GM13976 (cell line): ENCODE measurements at places on chromosomes 16 and 17.

DNA sequence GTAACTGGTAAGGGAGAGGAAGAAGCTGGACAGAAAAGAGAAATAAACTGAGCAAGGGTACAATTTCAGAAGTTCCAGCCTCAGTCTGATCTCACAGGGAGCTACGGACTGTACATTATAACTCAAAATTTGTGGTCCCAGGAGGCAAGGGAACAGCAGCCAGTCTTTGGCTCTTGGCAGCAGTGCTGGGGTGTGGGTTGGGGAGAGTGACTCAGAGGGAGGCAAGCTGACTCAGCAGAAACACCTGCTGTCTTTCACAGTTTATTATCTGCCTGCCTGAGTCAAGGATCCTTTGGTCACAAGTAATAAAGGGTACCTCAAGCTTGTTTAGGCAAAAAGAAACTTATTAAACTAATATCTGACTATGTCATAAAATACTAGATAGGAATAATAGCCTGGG lies 73.5 kb upstream of the KIF2B start:
- DNase-seq: no peak

- DNase-seq: no peak
These were observed 4.7 kb downstream of the HS3ST6 start for GRCh38 chr16:1913327-1914083.

- no peak for DNase-seq
These were observed 834 bp downstream of the DCXR start for GRCh38 chr17:82036634-82037091.

- no peak for DNase-seq
These were observed 12.5 kb upstream of the C16orf95 start for GRCh38 chr16:87329436-87330256.

DNA sequence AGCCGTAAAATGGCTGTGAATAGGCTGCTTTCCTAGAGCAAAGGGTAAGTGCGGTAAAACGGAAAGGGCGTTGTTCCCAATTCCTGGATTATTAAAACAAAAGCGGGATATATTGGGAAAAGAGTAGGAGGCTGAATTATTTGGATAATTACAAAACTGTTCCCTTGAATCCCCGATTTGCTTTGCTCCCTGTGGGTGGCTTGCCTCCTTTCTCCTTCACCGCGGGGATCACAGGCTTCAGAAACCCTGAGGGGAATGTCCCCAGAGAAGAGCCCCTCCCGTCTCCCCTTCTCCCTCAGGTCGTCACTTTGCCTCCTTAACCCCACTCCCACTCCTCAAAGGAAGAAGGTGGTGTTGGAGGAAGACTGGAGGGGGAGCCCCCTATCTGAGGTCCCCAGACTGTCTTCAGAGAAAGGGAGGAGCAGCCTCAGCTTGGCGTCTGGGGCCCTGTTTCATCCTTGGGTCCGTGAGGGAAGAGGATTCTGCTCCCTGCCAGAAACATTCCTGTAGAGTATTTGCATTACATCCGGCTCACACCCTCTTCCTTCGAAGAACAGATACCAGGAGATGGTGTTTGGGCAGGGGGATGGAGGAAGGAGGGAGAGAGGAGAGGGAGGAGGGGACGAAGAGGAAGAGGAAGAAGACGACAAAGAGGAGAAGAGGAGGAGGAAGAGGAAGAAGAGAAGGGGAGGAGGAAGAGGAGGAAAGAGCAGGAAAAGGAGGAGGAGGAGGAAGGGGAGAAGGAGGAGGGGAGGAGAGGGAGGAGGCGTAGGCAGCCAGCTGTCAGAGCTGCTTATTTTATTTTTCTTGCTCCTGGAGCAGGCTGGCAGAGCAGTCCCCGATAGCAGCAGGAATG lies 31.8 kb downstream of the MRM1 start:
- DNase-seq: no peak

GRCh38 chr17:962166-962565 lies 17.4 kb downstream of the NXN start:
- DNase-seq: no peak

DNA sequence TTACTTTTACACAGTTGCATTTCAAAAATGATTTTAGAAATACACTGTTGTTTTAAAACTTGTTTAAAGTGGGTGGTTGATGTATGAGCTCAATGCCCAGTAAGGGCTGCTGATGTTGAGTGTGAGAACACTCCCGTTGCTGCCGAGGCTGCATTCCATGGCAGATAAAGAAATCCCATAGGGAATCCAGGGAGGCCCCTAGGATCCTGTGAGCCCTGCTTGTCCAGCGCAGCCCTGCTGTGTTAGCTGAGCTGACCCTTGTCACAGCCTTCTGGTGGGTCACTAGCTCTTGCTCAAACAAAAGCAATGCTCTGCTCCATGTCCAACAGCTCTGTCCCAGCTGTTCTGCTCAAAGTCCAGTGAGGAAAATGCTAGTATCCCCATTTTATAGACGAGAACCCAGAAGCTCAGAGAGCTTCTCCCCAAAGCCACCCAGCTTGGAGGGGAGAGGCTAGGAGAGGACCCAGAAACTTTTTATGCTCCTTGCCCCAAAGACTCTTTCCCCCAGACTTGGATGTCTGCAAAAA lies 18.6 kb upstream of the COL1A1 start:
- DNase-seq: no peak

GRCh38 chr16:35743101-35743692 lies 2283.8 kb downstream of the TP53TG3F start:
- DNase-seq: no peak

DNA sequence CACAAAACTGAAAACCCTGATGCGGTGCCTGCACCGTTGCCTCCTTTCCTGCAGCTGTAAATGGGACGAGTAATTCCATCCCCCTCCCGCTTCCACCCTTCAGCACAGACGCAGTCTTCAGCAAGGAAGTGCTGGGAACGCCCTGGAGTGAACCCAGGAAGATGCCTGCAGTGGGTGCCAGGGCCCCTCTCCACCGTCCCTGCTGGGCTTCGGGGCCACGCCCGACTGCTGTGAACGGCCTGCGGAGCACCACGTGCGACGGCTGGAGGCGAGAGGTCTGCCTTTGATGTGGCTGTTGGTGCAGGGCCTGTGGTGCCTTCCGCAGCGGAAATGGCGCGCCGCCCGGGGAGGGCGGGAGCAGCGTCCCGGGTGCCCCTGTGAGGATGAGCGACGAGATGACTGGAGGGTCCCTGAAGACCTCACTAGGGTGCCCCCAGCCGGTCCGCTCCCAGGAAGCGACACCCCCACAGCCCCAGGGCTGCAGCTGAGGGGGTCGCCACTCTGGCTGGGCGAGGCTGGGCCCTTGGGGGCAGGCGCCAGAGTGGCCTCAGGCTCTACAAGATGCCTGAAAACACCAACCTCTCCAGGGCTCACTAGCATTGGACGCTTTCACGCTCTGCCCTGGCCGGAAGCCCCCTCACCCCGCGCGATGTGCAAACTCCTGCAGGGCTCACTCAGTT lies 749 bp upstream of the MC1R start:
- DNase-seq: peak; percentile 92

DNA sequence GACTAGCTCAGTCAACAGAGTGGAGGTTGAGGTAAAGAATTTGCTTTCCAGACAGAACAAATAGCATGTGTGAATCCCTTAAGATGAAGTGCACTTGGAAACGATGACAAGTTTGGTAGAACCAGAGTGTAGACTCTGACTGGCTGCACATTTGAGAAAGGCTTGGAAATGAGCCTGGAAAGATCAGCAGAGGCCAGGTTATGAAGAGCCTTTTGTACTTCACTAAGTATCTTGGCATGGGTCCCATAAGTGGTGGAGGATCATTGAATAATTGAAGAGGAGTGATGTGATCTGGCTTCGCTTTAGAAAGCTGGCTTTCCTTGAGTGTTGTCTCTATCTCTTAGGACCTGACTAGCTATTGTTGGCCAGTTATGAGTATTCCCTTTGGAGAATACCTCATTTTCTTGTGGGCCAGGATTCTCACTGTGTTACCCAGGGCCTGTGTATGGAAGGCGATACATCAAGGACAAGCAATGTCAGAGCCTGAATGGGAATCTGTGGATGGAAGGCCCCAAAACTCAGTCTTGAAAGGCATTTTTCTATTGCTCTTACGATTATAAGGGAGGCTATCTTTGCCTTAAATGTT lies 329.8 kb downstream of the UTP18 start:
- DNase-seq: no peak

DNA sequence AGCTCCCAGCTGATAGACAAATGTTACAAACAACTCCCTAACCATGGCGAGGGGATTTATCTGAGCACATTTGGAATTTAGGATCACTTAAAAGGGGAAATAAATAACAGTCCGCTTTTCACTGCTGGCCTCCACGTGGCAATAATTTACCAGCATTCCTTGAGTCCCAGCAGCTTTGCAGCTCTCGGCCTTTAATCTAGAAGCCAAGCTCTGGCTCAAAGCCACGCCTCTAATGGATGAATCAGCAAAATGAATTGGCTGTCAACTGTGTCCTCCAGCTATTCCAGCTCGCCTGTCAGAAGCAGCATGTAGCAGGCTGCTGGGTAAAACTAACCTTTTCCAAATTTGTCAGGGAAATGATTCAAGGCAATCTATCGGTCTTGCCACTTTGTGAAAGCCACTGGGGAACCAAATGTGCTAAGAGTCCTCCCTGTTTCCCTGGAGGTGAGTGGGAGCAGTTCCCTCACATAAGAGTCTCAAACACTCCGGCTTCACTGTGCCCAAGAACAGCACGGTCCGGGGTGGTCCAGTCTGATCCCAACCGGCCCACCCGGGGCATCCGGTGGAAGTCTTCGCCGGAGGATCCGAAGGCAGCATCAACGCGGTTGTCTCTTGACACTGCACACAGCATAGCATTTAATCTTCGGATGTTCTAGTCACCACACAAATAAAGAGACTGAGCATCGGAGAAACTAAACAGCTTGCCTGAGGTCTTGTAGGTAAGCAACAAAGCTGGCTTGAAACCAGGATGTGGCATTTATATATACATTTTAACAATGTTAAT lies 143.3 kb downstream of the PARN start:
- DNase-seq: no peak

- no peak for DNase-seq
These were observed 185.4 kb upstream of the CDH11 start for GRCh38 chr16:65307286-65307685.

DNA sequence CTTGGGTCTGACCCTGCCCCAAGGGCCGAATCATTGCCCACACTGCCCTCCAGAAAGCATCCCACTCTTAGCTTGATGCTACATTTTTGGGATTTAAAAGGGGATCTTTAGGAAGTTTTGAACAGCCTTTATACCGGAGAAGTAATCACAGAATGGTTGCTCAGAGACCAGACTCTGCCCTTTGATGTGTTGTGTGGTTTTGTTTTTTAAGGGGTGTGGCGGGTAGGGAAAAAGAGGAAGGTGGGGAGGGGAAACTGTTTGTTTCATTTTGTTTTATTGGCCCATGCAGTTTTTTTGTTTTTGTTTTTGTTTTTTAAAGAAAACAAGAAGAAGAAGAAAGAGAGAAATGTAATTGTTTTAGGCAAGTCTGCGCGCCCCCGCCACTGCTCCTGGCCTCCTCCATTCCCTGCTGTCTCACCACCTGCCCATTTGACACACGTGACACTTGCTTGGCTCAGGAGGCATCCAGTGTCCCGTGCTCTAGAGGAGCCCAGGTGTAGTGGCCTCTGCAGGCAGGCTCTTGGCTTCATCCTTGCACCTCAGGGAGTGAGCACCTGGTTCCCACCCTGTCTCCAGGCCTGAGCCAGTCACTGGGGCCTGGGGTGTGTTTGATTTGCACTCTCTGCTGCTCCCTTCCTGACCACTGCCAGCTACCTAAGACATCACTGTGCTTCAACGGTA lies 35.7 kb downstream of the GNAO1 start:
- DNase-seq: no peak

GRCh38 chr17:50426814-50427787 lies 1.1 kb downstream of the ACSF2 start:
- peak; percentile 55 for DNase-seq

GRCh38 chr17:43597624-43598356 lies 51.6 kb upstream of the ETV4 start:
- no peak for DNase-seq

DNA sequence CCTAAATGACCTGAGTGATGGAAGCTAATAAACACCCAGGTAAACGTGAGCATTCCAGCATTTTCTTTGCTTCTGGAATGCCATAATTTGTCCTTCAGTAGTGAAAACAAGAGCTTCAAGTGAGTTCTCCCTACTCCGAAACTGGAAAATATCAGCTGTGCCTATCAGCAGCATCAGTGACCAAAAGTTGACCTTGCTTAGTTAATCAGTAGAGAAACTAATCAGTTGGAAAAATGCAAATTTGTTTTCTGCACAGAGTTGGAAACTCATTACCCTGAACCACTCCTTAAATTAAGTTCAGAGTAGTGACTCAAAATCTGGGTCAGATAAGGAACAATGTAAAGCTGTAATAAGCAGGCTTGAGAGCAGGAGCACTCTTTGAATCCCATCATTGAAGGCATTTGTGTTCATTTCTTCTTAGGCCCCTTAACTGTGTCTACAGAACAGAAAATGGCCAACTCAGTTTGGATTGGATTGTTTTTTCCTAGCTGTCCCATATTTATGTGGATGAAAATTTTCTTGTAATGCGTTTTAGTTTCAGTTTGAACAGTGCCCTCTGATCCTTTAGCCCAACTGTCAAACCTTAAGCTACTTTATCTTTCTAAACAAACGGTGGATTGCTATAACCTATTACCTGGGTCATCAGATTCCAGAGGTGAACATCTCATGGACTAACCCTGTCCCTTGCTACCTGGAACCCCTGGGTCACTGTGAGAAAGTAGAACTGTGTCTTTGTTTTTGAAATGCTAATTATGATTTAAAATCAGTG lies 290.4 kb downstream of the TOX3 start:
- no peak for DNase-seq

DNA sequence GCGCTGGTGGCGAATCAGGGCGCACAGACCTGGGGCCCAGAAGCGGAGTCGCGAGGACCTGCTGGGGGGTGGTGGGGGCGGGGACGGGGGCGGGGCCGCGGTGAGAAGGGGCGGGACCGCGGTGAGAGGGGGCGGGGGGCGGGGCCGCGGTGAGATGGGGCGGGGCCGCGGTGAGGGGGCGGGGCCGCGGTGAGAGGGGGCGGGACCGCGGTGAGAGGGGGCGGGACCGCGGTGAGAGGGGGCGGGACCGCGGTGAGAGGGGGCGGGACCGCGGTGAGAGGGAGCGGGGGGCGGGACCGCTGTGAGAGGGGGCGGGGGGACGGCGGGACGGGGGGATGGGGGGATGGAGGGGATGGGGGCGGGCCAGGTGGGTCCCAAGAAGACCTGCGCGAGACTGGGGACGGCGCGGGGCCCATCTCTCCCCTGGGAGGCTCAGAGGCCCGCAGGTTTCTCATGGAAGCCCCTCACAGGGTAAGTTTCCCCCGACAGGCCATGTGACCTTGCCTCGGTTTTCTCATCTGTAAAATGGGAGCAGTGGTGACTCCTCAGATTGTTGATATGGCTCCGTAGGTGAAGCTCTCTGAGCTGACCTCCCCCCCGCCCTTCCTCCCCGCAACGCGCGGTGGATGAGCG lies 28.6 kb upstream of the DBNDD1 start:
- DNase-seq: peak; percentile 54
